T-helper 17 cell (primary cell): ENCODE measurements at places on chromosomes 2 and 18. TPM values are rescaled to one million over a fixed set of nuclear protein-coding genes. Genes with fewer than 3 reads are reported as not detected.

Gene RNF125
- 72.6 TPM for total RNA-seq

GRCh38 chr18:7846335-7846734 is 279.2 kb downstream of the PTPRM start:
- no peaks in the 10 kb centered on the region for H3K36me3 ChIP-seq
- H3K4me1 ChIP-seq: no peaks in the 10 kb centered on the region
- no peak for DNase-seq

Gene SPRED2
- 1.6 TPM for total RNA-seq

- no peak overlapping the region for H3K27ac ChIP-seq
- no peaks in the 10 kb centered on the region for H3K36me3 ChIP-seq
- no peak overlapping the region for H3K4me3 ChIP-seq
- DNase-seq: no peak
- no peaks in the 10 kb centered on the region for H3K27me3 ChIP-seq
- H3K4me1 ChIP-seq: no peaks in the 10 kb centered on the region
Observed at GRCh38 chr18:55539240-55539639, 48.8 kb downstream of the TCF4 start.

DNA sequence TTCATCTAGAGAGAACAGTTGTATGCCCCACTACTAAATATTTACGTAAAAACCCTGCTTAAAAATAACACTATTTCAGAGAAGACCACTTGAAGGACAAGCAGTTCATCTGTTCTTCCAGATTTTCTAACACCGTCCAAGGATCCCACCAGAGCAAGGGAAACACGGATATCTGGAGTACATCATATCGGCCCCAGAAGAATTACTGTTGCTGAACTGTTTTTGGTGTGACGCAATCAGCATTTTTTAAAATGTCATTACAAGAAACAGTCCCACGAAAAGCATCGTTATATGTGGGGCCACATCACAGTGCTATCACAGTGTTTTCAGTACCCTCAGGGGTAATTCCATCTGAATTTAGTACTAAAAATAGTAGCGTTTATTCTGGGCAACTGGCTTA is 134.5 kb upstream of the PKDCC start:
- peaks cover 10% of the 10 kb centered on the region for H3K4me1 ChIP-seq
- H3K27me3 ChIP-seq: peaks cover 35% of the 10 kb centered on the region
- no peak for DNase-seq
- H3K4me3 ChIP-seq: no peak overlapping the region

GRCh38 chr18:681985-682384 is 24.5 kb downstream of the TYMS start:
- no peak for DNase-seq
- H3K4me3 ChIP-seq: peak overlapping the region; percentile 5
- peaks cover 2% of the 10 kb centered on the region for H3K36me3 ChIP-seq
- H3K27me3 ChIP-seq: no peaks in the 10 kb centered on the region

Gene RGPD8
- total RNA-seq: 60.6 TPM

- DNase-seq: no peak
- H3K4me3 ChIP-seq: peak overlapping the region; percentile 91
- H3K36me3 ChIP-seq: no peaks in the 10 kb centered on the region
- H3K4me1 ChIP-seq: peaks cover 14% of the 10 kb centered on the region
- peak overlapping the region; percentile 70 for H3K27ac ChIP-seq
- H3K27me3 ChIP-seq: peaks cover 42% of the 10 kb centered on the region
Observed at GRCh38 chr2:206275312-206276055, 1.0 kb downstream of the ZDBF2 start.

Gene STARD6
- not detected for total RNA-seq

DNA sequence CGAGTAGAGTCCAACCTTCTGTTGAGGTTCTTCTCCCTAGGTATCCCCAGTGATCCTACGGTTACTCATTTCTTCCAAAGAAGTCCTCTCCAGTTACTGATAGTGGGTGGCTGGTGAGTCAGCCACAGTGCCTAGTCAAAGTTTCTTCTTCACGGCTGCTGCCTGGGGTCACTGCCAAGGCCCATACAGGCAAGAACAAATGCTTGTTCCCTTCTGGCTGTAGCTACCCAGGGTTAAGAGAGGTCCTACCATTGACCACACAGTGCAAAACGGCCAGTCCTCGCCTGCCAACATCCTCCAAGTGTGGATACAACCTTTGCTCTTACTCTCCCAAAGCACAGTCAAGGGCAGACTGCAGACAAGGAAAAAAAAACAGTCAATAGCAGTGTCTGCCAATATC is 2.9 kb upstream of the PTPN4 start:
- no peaks in the 10 kb centered on the region for H3K27me3 ChIP-seq
- peaks cover 2% of the 10 kb centered on the region for H3K36me3 ChIP-seq
- H3K4me3 ChIP-seq: no peak overlapping the region
- peaks cover 24% of the 10 kb centered on the region for H3K4me1 ChIP-seq
- DNase-seq: no peak
- peak overlapping the region; percentile 37 for H3K27ac ChIP-seq

GRCh38 chr18:64639536-64639935 is 490.6 kb upstream of the LINC00305 start:
- H3K36me3 ChIP-seq: no peaks in the 10 kb centered on the region
- H3K4me1 ChIP-seq: no peaks in the 10 kb centered on the region
- no peak overlapping the region for H3K27ac ChIP-seq
- no peak for DNase-seq
- H3K4me3 ChIP-seq: no peak overlapping the region
- H3K27me3 ChIP-seq: no peaks in the 10 kb centered on the region

- no peak overlapping the region for H3K4me3 ChIP-seq
- no peak for DNase-seq
- H3K36me3 ChIP-seq: no peaks in the 10 kb centered on the region
- peaks cover 30% of the 10 kb centered on the region for H3K27me3 ChIP-seq
- no peaks in the 10 kb centered on the region for H3K4me1 ChIP-seq
Observed at GRCh38 chr2:19392191-19392590, 33.8 kb upstream of the OSR1 start.
